Body of pancreas (tissue), 4 donors: ENCODE measurements at places on chromosomes 11 and 22. TPM values are rescaled to one million over a fixed set of nuclear protein-coding genes. Genes with fewer than 3 reads are reported as not detected.

OR5P2 gene
- not detected for total RNA-seq

LRRC32 gene
- 17.8 TPM for total RNA-seq

SEPTIN3 gene
- total RNA-seq = 0.52 TPM

PISD gene
- 22.3 TPM for total RNA-seq

CDCA5 gene
- total RNA-seq = 2.3 TPM

P2RX6 gene
- total RNA-seq = not detected

SULT4A1 gene
- total RNA-seq = 0.26 TPM

IGLL1 gene
- total RNA-seq = not detected

C22orf31 gene
- not detected for total RNA-seq

APOL5 gene
- total RNA-seq = not detected

CALCA gene
- total RNA-seq = not detected

NTM gene
- total RNA-seq = 3.6 TPM

TRIM3 gene
- 24.9 TPM for total RNA-seq

MPZL3 gene
- total RNA-seq = 8.0 TPM

MN1 gene
- 1.0 TPM for total RNA-seq

SLC5A4 gene
- total RNA-seq = 0.26 TPM

ZNF280B gene
- total RNA-seq = 0.33 TPM

CNGA4 gene
- not detected for total RNA-seq

MUC5AC gene
- total RNA-seq = under 0.01 TPM

A4GALT gene
- total RNA-seq = 6.9 TPM

LIF gene
- total RNA-seq = 1.3 TPM

TIMM10 gene
- total RNA-seq = 5.6 TPM

MUC6 gene
- total RNA-seq = 194 TPM

OR4X2 gene
- not detected for total RNA-seq

MRGPRX3 gene
- not detected for total RNA-seq
